A549 treated with dexamethasone at 1 μM for 4 hours (cell line): ENCODE measurements at places on chromosomes 4 and X. TPM values are rescaled to one million over a fixed set of nuclear protein-coding genes. Genes with fewer than 3 reads are reported as not detected.

The MAPK10 gene
- 0.27 to 0.75 TPM (median 0.47 TPM) in 5 replicates for total RNA-seq

The GLRA2 gene
- not detected in 5 replicates for total RNA-seq

The GPR173 gene
- total RNA-seq, result not detected in 5 replicates

The RPA4 gene
- total RNA-seq, result 0.14 to 0.43 TPM (median 0.22 TPM) in 5 replicates

The MAB21L2 gene
- not detected in 5 replicates for total RNA-seq

The SSX3 gene
- not detected in 5 replicates for total RNA-seq

The ZCCHC12 gene
- total RNA-seq, result 0.19 to 0.38 TPM (median 0.24 TPM) in 5 replicates

The RHOXF2B gene
- not detected in 5 replicates for total RNA-seq

The NXF2 gene
- 0.07 TPM in 1 of 5 replicates, not detected in the others for total RNA-seq

The RXFP1 gene
- total RNA-seq, result not detected in 5 replicates

The SSX2 gene
- total RNA-seq, result not detected in 5 replicates

The CASP6 gene
- total RNA-seq, result 13.4 to 17.5 TPM (median 13.9 TPM) in 5 replicates

The CXCL8 gene
- total RNA-seq, result 3.7 to 9.1 TPM (median 5.3 TPM) in 5 replicates

The CENPVL2 gene
- total RNA-seq, result not detected in 5 replicates

The ENPEP gene
- 0.01 to 0.07 TPM (median 0.05 TPM) in 5 replicates for total RNA-seq

The FLNA gene
- total RNA-seq, result 1,222 to 1,700 TPM (median 1,580 TPM) in 5 replicates

The DDIT4L gene
- 0.16 to 0.27 TPM (median 0.24 TPM) in 5 replicates for total RNA-seq

The MND1 gene
- total RNA-seq, result 11.5 to 18.7 TPM (median 14.8 TPM) in 5 replicates

The C4orf50 gene
- not detected in 5 replicates for total RNA-seq

The ADH1A gene
- not detected in 5 replicates for total RNA-seq

The RRH gene
- total RNA-seq, result 0.06 to 0.08 TPM (median 0.07 TPM) in 3 of 5 replicates, not detected in the others

The AREG gene
- 23.1 to 24.2 TPM (median 23.8 TPM) in 5 replicates for total RNA-seq

The MAGEC1 gene
- 0.03 to 0.05 TPM (median 0.04 TPM) in 4 of 5 replicates, not detected in the other for total RNA-seq

The MGAT4D gene
- not detected in 5 replicates for total RNA-seq

The TCEAL2 gene
- total RNA-seq, result not detected in 5 replicates
